Dorsolateral prefrontal cortex (tissue), 122 donors: ENCODE measurements at places on chromosomes 16 and 17. TPM values are rescaled to one million over a fixed set of nuclear protein-coding genes. Genes with fewer than 3 reads are reported as not detected.

YWHAE gene
- 949 TPM for total RNA-seq

DNA sequence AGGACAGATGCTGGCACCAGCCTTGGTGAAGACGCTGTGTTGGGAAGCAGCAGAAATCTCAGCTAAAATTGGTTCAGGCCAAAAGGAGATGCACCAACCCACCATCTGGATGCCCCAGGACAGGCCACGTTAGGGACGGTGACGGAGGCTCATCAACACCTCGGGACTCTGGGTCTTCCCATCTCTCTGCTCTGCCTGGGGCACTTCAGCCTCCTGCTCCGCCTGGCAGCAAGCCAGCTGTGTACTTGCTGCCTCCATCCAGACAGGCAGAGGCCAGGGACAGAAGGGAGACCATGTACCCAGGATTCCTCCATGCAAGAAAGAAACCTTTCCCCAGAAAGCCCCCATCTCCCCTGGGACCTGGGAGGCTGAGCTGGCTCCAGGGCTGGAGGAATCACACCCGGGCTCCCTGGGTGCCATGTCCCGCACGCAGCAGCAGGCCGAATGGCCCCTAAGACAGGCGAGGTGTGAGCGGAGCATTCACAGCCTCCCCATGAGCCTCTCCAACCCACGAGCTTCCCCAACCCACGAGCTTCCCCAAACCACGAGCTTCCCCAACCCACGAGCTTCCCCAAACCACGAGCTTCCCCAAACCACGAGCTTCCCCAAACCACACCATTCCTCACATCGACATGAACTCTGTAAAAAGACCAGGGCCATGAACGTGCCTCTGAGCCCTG, 274.5 kb downstream of the C16orf95 start:
- no peak for DNase-seq

SLC46A1 gene
- 17.8 TPM for total RNA-seq

DNA sequence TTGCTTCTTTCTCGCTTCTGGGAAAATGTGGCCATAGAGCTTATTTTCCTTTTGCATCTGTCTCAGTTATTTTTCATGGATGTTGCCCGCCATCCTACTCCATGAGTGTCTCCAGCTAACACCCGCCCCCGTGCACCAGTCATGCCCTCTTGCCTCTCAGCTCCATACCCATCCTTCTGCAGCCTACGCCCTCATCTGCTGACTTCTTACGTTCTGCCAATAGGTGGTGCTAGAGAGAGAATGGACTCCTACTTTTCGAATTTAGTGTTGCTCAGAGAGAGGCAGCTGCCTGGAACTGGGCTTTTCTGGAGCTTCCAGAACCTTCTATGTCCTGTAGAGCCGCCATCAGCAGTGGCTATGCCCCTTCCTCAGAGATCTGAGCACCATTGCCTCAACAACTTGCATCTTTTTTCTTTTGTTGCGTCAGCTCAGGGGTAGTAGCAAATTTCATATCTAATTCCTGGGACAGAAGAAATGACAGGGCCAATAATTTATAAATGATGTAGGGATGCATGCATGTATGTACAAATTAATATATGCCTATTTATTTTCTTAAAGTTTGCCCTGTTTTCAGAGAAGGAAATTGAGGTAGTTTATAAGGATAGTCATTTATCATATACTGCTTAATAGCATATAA, 119.7 kb upstream of the MYOCD start:
- no peak for DNase-seq

GRCh38 chr16:1773703-1774447, 941 bp upstream of the MRPS34 start:
- no peak for DNase-seq

DNA sequence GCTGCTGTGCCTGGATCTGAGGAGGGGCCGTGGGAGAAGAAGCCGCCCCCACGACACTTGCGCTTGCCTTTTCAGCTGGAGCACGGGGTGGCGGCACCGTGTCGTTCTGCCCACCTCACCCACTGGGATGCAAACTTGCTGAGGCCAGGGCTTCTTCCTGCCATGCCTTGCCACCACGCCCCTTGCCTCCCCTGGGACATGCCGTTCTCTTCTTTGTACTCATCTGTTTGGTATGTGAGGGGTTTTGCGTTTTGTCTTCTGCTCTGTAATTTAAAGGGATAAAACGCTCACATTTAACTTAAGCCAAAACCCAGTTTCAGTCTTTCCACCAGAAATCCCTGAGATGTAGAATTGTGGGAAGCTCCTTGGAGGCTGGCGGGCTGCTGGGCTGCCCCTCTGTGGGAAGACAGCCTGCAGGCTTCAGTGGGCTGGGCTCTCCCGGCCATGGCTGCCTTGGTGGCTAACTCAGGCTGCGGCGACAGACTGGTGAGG, 180.2 kb downstream of the RPTOR start:
- no peak for DNase-seq

GRCh38 chr17:80471922-80472321, 4.5 kb downstream of the NPTX1 start:
- DNase-seq: no peak

DNA sequence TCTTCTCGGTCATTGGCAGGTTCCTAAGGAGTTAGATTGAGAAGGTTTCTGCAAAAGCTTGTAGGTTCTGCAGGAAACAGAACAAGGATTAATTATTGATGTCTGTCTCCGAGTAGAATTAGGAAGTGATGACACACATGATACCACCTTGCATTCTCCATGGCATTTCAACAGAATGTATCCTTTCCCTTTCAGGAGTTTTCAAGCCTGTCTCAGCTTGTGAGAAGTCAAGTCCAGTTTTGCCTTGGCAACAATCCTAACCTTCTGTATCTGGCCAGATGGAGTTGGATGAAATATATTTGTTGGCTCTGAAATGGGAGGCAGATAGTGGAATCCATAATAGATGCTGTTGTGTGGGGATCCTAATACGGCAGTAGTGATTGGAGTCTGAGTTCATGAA, 235.5 kb downstream of the SHISA9 start:
- no peak for DNase-seq

- no peak for DNase-seq
These were observed 14.7 kb downstream of the C1QTNF1 start for GRCh38 chr17:79038545-79039135.

GRCh38 chr16:46757339-46758050, 9.4 kb upstream of the MYLK3 start:
- no peak for DNase-seq

GPR139 gene
- total RNA-seq: not detected

GRCh38 chr16:85337910-85338637, 225.8 kb upstream of the CIBAR2 start:
- DNase-seq: no peak

DNA sequence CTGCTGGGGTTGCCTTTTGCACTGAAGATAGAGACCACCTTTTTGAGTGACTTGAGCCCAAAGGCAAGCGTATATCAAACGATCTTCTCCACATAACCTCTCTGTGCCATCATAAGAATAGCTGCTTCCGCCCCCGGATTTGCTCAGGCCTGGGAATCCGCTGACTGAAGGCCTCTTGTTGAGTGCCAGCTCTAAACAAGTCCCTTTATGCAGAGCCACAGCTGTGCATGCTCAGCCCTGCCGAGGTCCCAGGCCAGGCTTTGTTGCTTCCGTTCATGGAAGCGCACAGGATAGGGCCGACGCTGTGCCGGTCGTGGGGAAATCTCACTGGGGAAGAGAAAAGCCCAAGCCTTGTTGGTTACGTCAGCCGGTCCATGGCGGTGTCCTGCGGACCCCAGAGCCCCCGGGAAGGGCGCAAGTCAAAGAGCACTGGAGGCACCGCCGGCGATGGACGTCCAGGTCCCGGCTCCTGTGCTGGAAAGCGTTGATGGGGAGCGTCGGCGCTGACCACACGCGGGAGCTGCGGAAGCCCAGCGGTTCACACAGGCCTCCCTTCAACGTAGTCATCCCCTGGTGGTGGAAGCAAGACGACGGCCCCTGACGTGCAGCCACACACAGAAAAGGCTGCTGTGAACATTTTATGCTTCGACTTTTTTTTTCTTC, 23.5 kb upstream of the RPL13 start:
- DNase-seq: peak; percentile 80

GRCh38 chr16:53566552-53567245, 63.7 kb upstream of the AKTIP start:
- no peak for DNase-seq

GRCh38 chr16:555528-556473, 4.4 kb upstream of the PRR35 start:
- no peak for DNase-seq

NECAB2 gene
- total RNA-seq: 46.2 TPM

OMG gene
- total RNA-seq: 107 TPM

- DNase-seq: no peak
These were observed 70.1 kb upstream of the ARL4D start for GRCh38 chr17:43328650-43329049.

GRCh38 chr17:13671341-13671740, 69.6 kb upstream of the HS3ST3A1 start:
- DNase-seq: no peak

TEDC2 gene
- 4.2 TPM for total RNA-seq

GRCh38 chr16:51267681-51268080, 116.6 kb upstream of the SALL1 start:
- DNase-seq: no peak

GRCh38 chr17:75778861-75779249, 5.8 kb upstream of the UNK start:
- no peak for DNase-seq
